ENCODE measurements at places on chromosomes 6 and 20.

DNA sequence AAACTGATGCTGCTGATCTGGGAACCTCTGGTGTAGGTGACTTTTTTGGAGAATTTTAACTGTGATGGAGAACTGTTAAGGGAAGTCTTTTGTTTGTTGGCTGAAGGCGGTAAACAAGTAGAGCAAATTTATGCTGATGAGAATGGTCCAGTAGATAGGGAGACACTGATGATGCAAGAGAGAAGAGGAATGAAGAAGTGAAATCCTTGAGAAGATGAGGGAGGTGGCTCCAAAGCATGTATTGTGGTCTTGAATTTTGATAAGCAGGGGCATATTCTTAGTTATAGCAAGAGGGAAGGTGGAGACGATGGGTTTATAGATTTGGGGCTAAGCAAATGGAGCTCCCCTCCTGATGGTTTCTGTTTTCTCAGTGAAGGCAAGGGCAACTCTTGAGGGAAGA lies 22.0 kb downstream of the MAPK14 start:
- DNase-seq: no peak

DNA sequence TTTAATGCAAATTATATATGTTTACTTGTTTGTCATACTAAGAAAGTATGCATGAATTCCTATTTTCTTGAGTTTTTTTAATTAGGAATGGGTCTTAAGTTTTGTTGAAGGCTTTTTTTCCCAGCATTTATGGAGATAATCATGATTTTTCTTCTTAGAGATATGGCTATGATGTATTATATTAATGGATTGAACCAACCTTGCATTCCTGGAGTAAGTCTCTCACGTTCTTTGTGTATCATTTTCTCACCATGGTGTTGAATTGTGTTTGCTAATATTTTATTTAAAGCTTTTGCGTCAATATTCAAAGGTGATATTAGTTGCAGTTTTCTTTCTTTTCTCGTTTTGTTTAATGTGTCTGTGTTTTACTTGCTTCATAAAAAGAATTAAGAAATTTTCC lies 48.4 kb upstream of the SLC35D3 start:
- DNase-seq: no peak

GRCh38 chr6:6752129-6752528 lies 163.6 kb downstream of the LY86 start:
- no peak for DNase-seq

GRCh38 chr6:16716321-16716858 lies 44.9 kb downstream of the ATXN1 start:
- DNase-seq: no peak
